ENCODE measurements at places on chromosomes 5 and 9.

DNA sequence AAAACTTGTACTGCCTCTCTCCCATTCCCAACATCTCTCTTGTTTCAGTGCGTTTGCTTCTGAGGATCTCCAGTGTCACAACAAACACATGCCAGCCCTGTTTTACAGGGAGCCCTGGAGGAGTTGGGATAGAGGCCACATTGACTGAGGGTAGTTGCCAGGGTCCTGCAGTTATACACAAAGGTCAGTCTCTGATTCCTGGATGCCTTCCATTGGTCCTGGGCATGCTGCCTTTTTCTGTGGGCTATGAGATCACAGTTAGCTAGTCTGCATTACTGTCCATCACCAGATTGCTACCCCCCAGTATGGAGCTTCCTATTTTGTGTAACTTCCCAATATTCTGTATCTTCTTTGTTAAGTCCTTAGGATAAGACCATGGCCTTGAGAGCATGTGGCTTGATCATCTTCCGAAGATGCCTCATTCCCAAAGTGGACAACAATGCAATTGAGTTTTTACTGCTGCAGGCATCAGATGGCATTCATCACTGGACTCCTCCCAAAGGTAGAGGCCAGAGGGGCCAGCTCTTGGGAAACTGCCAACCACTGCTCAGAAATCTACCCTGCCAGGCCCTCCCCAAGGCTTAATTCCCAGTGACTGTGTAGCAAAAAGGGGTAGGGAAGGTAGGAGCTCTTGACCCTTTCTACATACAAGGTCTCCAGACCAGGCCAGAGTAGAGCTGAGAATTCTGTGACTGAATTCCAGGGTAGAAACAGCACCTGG is 9.5 kb downstream of the NUDT2 start:
- H3K4me3 ChIP-seq, result no peak overlapping the region
- no peak for DNase-seq
- no peaks in the 10 kb centered on the region for H3K27me3 ChIP-seq
- no peak overlapping the region for H3K27ac ChIP-seq
- H3K36me3 ChIP-seq, result peaks cover 54% of the 10 kb centered on the region

DNA sequence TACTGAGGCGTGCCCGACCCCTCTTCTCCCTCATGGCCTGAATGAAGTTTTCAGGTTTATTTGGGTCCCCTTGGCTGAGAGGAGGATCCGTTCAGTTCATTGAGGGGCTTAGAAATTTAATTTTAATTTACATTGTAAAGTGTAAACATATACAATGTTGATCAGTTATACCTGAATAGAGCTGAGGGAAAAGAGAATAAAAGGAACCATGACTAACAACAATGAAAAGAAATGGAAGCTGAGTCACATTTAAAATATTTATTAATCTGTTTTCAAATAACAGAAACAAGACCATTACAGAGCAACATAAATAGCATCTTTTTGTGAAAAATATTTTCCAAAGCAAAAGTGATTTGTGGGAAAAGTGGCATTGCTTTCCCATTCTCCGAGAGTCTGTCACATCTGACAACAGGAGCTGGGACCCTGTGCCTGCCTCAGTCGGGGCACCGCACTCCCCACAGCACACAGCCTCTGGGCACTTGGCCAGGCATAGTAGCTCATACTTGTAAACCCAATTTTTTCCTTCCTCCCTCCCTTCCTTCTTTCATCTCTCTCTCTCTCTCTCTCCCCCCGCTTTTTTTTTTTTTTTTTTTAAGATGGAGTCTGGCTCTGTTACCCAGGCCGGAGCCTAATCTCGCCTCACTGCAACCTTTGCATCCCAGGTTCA is 28.7 kb downstream of the PROP1 start:
- H3K27me3 ChIP-seq, result peaks cover 10% of the 10 kb centered on the region
- no peak overlapping the region for H3K27ac ChIP-seq
- no peak overlapping the region for H3K4me3 ChIP-seq

DNA sequence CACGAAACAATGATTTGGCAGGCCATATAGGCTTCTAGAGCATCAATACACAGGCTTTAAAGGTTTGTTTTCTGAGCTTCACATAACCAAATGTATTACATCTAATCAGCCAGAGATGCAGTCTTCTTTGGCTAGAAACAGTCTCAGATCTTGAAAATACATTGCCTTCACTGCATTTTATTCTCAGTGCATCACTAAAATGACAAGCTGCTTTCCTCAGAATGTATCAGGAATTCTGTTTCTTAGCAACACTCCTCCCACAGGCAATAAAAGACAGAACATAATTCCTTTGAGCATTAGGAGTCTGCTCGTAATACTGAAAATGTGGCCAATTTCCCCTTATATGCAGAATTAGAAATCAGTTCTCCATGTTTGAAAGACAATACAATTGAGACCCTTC is 36.9 kb downstream of the FEM1C start:
- no peak overlapping the region for H3K4me3 ChIP-seq
- H3K4me1 ChIP-seq, result no peaks in the 10 kb centered on the region
- no peak overlapping the region for H3K27ac ChIP-seq
- H3K27me3 ChIP-seq, result no peaks in the 10 kb centered on the region
- no peaks in the 10 kb centered on the region for H3K36me3 ChIP-seq

- peak overlapping the region; percentile 81 for H3K4me3 ChIP-seq
- no peaks in the 10 kb centered on the region for H3K27me3 ChIP-seq
- no peak for DNase-seq
- H3K4me1 ChIP-seq, result peaks cover 39% of the 10 kb centered on the region
- peak overlapping the region; percentile 87 for H3K27ac ChIP-seq
Measured at GRCh38 chr9:127915801-127916719, 781 bp downstream of the ST6GALNAC4 start.

GRCh38 chr5:168159425-168159824 is 132.0 kb upstream of the WWC1 start:
- DNase-seq, result peak; percentile 22
- no peak overlapping the region for H3K27ac ChIP-seq
- no peaks in the 10 kb centered on the region for H3K36me3 ChIP-seq
- H3K4me3 ChIP-seq, result no peak overlapping the region
- no peaks in the 10 kb centered on the region for H3K4me1 ChIP-seq
- H3K27me3 ChIP-seq, result no peaks in the 10 kb centered on the region

DNA sequence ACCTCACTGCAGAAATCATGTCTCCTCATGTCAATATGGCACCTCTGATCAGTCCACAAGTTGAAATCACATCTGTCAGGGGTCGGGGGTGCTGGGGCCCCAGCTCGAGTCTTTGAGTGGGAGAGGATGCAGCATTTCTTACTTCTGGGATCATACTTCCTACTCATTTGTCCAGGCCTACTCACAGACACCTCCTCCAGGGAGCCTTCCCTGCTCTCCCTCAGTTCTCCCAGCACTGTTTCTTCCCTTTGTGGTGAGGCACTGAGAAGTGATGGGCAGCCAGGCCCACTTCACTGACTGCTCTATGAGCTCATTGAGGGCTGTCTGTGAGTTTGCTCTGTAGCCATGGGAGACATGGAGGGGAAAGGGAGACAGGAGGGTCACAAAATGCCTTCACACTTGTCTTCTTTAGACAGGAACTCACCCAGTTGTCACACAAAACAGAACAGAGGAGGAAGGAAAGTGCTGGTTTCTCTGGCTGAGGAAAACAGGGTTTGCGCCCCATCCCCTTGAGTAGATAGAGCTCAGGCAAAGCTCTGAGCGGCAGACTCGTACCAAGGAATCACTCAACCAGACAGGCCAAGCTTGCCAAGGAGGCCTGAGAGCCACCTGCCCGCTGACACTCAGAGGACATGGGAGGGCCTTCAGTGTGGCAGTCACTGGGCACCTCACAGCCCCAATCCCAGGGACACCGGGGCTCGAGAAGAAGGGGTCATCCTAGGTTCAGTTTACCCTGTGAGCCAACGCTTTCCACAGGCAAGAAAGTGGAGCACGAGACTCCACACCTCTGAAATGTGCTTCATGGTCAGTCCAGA is 152.9 kb downstream of the GABBR2 start:
- no peak overlapping the region for H3K27ac ChIP-seq
- no peaks in the 10 kb centered on the region for H3K36me3 ChIP-seq
- H3K4me3 ChIP-seq, result no peak overlapping the region
- DNase-seq, result no peak
- H3K4me1 ChIP-seq, result no peaks in the 10 kb centered on the region
